Forelimb muscle (tissue), 1 donor: ENCODE measurements at places on chromosomes 6 and 20.

GRCh38 chr6:67608099-67608749 lies 1026.9 kb upstream of the ADGRB3 start:
- DNase-seq = no peak

GRCh38 chr6:31702405-31702818 lies 712 bp downstream of the ABHD16A start:
- DNase-seq = no peak

DNA sequence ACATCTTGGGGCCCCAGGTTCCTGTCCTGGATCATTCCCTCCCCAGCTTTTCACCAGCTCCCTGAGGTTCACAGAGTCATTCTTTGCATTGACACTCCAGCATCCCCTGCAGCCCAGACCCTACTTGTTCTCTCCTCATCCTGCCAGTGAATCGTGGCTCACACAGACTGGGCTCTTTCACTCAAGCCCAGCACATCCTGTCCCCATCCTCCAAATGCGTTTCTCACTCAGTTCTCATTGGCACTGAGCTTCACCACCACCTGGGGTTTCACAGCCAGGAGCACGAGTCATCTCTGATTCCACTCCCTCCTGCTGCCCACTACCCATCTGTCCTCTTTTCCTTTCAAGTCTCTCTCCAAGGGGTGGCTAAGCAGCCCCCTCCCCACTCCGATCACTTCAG lies 85.4 kb upstream of the NNAT start:
- DNase-seq = no peak

GRCh38 chr6:153424719-153425400 lies 293.8 kb upstream of the RGS17 start:
- no peak for DNase-seq

DNA sequence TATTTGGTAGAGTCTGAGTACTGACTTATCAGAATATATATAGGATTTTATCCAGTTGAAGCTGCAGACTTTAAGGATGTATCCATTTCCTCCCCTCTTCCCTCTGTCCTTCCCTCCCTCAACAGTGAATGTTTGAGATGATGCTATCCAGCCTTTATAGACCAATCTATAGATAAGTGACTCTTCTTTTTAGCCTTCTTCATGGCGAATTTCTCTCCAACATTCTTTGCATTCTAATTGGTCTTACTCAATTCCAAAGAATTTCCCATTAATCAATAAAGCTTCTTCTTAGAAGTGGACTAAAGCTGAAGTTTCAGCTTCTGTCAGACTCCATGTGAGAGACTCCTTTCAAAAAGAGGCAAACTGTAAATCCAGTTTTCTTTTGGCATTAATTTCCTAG lies 99.3 kb downstream of the AIG1 start:
- DNase-seq = no peak

GRCh38 chr6:139973669-139974344 lies 599.4 kb upstream of the CITED2 start:
- DNase-seq = no peak

- DNase-seq = no peak
These were observed 103.4 kb upstream of the AHI1 start for GRCh38 chr6:135600931-135601330.

DNA sequence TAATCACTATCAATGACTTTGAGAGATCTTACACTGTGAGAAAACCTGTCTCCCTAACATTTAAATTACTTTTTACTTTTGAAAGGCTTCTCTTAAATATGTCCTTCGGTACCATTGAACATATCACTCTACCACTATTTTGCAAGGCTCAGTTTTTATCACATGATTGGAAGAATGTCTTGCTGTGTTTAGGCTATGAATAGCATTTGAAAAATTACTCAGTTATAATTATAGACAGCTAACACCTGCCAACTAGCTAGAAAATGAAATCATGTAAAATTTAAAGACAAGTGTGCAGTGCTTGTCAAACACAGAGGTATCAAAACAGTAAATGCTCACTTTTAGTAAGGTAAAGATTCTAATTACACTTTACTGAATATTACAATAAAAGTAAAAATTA lies 11.0 kb downstream of the SESN1 start:
- DNase-seq = no peak

- no peak for DNase-seq
These were observed 129.7 kb upstream of the UFL1 start for GRCh38 chr6:96391776-96392360.

DNA sequence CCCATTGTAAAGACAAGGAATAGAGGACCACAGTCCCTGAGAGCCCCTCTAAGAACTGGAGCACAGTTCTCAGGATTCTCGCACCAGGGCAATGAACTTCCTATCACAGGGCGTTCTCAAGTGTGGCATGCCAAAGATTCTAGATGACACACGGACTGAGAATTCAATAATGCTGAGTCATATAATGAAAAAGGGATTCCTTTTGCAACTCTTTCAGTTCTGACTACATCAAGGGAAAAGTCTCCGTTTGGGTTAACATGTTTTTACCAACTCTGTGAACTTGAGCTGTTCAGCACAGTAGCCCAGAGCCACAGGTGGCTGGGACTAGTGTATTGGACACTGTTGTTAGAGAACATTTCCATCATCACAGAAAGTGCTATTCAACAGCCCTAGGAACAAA lies 3.4 kb downstream of the MED20 start:
- no peak for DNase-seq

GRCh38 chr6:46220352-46221221 lies 49.8 kb upstream of the ENPP5 start:
- DNase-seq = no peak

- no peak for DNase-seq
These were observed 1.9 kb downstream of the KIAA1755 start for GRCh38 chr20:38258545-38259215.

- no peak for DNase-seq
These were observed 21.3 kb downstream of the PRR18 start for GRCh38 chr6:166286839-166287271.

DNA sequence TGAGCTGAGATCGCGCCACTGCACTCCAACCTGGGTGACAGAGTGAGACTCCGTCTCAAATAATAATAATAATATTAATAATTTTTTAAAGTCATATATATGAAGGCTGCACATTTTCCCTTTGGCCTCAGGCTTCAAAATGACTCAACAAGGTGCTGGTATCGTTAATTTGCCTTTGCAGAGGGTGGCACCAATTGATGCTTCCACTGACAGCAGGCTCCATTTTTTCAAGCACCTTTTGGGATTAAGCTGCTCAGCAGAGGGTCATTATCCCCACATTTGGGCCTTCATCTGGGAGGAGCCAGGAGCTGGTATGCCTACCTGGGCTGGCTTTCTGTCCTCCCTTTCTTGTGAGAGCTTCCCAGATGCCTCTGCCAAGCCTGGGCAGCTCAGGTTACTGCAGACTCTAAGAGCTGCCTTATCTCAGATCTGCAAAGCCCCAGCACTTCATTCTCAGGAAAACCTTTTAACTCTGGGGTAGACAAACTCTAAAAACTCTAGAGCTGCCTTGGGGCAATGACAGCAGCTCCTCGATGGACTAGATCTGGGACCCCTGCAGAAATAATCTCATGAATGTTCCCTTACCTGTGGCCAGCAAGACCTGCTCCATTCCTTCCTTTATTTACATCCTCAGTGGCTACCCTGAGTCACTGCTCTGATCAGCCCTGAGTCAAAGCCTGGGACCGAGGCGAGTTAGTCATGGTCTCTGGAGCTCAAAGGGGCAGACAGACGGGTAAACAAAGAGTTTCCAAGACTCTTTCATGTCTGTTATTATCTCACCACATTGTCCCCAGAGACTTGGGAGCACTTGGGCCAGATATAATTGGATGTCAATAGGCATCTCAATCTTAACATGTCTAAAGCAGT lies 80.0 kb upstream of the EYA2 start:
- DNase-seq = no peak

DNA sequence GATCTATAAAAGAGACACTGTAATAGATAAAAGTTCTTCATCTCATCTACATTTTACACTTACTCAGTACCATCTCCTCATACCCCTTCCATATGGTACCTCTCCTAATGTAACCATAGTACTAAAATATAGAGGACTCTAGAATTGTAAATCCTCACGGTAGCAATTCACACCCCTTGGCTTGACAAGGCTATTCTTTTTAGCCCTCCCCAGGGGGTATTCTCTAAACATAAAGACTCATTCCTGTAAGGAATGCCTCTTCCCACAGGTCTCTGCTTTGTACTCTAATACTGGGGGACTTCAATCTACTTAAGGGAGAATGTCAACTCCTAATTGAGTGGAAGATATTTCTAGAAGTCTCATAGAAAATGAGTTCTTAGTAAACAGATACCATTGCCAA lies 85.9 kb downstream of the VIP start:
- no peak for DNase-seq

- no peak for DNase-seq
These were observed 20.0 kb downstream of the BRPF3 start for GRCh38 chr6:36216559-36216958.

- peak; percentile 97 for DNase-seq
These were observed 222.8 kb downstream of the UST start for GRCh38 chr6:148969603-148970061.

DNA sequence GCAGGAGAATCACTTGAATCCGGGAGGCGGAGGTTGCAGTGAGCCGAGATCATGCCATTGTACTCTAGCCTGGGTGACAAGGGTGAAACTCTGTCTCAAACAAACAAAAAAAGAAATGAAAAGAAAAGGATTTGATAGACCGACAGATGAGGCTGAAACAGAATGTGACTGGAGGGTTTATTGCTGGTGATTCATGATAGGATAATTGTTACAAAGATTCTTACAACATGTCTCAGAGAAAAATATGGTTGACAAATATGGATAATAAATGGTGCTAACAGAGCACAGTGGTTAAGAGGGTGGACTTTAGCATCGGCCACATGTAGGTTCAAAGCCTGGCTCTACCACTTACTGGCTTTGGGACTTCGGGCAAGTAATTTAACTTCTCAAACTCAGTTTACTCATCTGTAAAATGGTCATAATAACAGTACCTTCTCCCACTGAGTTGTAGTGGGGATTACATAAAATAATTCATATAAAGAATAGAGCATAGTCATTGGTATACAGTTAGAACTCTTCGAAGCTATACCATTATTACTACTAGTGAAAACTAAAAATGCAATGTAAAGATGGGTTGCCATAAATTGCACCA lies 131.9 kb downstream of the MAP3K7 start:
- no peak for DNase-seq

GRCh38 chr20:23332467-23332866 lies 18.1 kb upstream of the NXT1 start:
- no peak for DNase-seq

DNA sequence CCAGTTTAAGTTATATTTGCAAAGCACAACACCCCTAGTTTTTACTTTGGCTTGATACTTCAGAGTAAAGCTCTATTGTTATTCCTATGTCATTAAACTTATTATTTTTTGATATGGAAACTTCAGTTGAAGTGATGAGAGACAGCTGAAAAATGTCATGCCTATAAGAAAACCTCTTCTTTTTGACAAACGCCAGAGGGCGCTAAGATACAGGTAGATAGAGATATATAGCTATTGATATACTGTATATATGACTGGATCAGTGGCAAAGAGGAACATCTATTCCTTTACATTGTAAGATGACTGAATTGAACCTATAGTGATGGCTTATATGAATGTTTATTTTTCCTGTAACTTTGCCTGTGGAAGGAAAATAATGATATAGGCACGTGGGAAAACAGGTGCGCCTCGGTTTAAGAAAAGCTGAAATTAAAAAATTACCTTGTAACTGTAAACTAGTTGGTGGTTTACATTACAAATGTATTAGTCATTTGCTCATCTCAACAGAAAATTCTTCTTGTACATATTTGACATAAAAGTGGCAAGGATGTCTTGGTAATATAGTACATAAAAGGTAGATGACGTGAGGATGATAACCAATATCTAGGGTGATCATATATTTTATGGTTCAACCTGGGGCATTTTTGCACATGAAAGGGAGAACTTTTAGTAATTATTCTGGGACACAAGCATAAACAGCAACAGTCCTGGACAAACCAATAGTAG lies 74.1 kb downstream of the LAMA4 start:
- DNase-seq = peak; percentile 71

GRCh38 chr20:43725666-43726065 lies 1.1 kb downstream of the GTSF1L start:
- no peak for DNase-seq

DNA sequence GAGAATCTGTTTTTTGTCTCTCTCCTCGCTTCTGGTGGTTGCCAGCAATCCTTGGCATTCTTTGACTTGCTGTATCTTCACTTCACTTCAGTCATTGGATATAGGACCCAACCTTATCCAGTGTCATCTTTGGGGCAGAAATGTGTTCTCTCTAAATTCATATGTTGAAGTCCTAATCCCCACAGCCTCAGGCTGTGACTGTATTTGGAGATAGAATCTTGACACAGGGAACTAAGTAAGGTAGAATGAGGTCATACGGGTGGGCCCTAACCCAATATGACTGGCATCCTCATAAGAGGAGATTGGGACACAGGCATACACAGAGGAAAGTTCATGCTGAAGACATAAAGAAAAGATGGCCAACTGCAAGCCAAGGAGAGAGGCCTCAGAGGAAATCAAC lies 51.9 kb upstream of the TPD52L1 start:
- DNase-seq = no peak

GRCh38 chr20:21714297-21715192 lies 9.1 kb downstream of the PAX1 start:
- DNase-seq = no peak

DNA sequence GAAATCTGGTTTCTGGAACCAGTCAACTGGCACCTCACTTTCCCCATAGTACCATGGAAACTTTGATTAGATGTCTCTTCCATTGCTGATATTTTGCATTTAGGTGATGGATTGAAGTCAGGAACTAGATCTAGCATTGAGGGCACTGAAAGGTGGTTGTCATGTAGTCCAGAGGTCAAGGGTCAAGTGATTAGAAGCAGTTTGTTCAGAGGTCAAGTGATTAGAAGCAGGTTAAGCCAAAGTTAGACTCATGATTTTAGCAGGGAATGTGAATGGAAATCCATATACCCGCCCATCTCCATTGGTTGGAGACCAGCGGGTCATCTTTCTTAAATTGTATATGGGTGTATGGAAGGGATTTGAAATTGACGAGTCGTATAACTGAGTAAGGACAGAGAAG lies 51.2 kb downstream of the CBFA2T2 start:
- no peak for DNase-seq

GRCh38 chr6:48032151-48032550 lies 78.8 kb downstream of the PTCHD4 start:
- DNase-seq = peak; percentile 28

DNA sequence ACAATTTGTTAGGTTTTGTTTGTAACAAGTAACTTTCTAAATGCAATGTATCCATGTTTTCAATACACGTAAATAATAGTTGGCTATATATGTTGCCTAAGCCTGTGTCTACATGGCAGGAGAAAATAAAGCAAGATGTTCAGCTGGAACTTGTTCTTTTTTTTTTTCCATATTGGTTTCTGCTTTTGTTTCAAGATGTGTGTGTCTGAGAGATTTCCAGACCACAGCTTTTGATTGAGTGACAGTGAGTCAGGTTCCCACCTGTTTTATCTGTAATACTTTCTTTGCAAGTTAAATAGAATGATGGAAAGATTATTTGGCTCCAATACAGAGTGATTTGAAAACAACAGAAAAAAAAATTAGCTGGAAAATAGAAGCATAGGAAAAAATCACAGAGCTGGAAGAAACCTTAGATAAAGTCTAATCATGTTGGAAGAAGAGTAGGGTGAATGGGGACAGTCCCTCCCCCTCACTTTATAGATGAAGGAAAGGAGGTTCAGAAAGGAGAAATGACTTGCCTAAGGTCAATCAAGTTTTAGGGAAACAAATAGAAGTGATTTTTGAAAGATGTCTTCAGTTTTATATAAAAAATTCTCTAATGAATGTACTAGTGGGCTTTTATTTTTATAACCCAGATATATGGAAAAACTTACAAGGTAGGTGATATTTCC lies 150.9 kb upstream of the STMND1 start:
- no peak for DNase-seq
